ENCODE measurements at places on chromosomes 3 and 15.

DNA sequence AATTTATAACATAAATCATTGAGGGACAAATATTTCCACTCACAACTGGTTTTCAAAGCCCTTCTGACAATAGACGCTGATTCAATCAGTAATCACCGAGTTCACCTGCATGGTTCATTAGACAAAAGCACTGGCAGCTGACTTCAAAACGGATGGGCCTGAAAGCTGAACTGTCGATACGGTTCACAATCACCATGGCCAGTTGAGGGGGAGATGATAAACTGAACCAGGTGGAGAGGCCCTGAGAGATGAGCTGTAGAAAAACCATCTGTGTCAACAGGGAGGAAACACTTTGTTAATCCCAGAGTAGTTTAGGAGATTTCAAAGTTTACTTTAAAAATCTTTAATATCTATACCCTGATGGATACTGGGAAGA, 75.0 kb downstream of the PEX5L start:
- no peak for DNase-seq

DNA sequence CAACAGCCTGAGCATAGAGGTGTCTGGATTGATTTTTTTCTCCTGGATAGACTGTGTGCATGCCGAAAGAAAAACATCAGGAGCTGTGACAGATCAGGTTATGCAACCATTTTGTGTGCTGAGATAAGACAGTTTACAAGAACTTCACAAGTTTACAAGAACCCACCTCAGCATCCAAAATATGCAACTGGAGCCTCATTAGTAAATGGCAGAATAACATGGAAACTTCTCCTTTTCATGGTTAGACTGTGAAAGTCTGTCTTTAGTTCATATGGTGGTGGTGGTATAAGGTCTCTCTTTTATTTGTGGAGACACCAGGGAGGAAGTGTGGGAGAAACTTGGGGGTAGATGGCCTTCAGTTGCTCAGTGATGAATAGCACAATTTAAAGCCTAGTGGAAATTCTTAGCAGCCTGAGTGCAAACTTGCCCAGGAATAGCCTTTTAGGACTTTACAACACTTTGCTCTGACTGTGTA, 3.7 kb upstream of the ZNF609 start:
- DNase-seq, result no peak

GRCh38 chr3:140723576-140723975, 45.7 kb downstream of the TRIM42 start:
- no peak for DNase-seq

GRCh38 chr3:18716101-18716500, 291.0 kb upstream of the SATB1 start:
- DNase-seq, result no peak

DNA sequence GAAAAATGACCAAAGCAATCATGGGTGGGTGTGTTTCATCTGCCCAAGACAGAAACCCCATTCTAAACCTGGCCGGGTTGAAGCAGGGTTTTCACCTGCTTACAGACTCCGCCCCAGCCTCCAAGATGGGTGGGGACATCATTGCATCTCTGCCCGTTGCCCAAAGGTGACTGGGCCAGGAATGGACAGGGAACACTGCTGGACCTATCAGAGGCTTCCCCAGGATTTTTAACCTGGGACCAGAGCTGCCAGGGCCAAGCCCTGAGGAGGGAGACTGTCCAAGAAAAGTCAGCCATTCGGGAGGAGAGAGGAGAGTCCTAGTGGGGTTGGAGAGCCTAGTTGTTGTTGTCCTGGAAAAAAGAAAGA, 109.7 kb upstream of the ALDH1A3 start:
- no peak for DNase-seq

DNA sequence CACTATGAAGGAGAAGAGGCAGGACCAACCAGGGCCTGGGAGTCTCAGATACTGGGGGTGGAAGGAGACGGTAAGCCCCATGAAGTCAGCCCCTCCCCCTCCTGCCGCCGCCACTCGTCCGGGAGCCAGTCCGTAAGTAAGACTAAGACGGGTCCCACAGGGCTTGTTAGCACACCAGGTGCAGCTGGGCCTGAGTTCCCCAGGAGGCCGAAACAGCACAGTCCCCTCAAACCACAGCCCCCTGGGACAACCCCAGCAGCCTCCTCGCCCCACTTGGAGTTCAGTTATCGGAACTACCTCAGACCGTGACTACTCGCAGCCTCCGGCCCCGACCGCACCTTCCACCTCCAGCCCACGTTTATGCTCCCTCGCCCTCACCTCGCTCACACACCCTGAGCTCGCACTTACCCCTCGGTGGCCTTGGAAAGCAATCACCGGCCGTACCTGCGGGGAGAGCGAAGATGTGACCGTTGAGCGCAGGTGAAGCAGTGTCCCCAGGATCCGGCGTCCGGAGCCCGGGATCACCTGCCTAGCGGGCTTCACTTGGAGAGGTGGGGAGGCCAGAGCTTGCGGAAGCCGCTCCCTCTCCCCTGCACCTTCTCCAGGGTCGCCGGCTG, 557 bp downstream of the ELL3 start:
- DNase-seq, result no peak

- DNase-seq, result no peak
Measured at GRCh38 chr3:119880966-119881365, 99.1 kb downstream of the NR1I2 start.

DNA sequence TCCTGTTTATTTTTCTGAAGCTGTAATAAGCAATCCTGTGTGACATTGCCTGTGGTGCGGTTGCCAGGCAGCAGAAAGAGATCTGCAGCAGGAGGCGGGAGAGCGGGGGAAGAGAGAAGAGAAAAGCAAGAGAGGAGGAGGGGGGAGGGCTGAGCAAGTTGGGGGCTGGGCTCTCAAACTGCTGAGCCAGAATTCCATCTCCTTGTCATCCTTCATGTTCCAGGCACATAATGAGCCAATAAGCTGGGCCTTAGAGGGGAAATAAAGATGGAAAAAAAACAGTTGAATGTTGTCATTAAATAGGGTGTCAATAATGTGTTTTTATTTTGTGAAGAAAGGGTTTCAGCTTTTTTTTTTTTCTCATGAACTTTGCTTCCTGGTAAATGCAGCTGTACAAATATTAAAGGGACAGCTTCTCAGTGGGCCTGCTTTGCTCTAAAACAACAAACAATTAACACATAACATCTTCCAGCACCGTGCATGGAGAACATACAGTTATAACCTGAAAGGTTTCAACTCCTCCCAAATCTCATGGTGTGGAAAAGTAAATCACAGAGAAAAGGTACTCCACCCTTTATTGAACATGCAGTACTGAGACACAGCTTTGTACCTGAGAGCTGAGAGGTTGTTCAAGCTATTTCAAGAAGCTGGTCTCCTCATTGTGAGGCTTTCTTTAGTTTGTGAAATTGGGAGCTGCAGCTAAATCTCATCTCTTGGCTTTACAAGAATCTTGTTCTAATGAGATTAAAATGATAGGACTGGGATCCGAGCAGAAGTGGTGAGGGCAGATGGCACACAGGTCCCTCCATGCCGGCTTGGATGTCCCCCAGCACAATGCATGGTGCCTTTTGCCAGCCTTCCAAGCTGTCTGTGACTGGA, 451.1 kb upstream of the KCNMB2 start:
- no peak for DNase-seq

DNA sequence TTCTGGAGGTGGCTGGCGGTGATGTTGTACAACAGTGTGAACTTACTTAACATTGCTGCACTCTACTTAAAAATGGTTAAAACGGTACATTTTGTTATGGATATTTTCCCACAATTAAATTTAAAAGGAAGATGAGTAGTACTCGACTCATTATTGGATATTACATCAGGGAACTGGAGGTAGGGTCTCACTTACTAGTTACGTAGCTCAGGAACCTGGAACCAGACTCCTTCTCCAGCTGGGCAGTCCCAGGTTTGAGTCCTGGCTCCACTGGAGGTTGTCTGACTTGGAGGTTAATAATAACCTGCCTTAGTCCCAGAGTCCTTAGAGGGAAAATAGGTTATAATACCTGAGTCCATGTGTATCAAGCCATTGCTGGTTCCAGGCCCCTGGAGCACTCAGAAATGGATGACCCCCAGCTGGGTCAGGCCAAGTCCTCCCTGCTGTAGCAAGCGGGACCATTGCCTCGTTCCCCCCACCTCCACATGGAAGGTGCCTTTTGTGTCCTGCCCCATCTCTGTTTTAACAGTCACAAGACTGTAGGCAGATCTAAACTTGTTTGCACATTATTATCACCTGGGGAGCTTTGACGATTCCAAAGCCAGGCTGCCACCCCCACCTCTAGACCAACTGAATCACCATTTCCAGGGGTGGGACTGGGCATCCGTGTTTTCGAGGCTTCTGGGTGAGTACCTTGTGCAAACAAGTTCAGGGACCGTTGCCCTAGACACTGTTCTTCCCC, 126.6 kb downstream of the IGF1R start:
- no peak for DNase-seq

DNA sequence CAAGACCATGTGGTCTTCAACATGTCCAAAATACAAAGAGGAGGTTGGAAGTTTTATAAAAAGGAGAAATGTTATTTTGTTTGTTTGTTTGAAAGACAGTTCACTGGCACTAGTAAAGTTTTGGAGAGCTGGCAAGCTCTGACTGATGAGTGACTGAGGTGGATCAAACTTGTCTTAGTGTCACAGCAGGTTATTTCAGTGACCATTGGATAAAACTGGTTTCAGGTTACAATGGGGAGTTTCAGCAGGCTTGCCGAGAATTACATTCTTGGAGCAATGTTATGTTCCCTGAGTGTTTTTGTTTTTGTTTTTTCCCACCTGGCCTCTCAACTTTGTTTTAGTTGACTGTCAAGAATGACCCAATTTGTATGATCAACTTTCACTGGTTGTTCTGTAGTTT, 414.5 kb upstream of the ARHGEF26 start:
- no peak for DNase-seq

GRCh38 chr3:174907628-174908407, 48.7 kb downstream of the NAALADL2 start:
- no peak for DNase-seq

- no peak for DNase-seq
Measured at GRCh38 chr3:65158023-65158422, 470.2 kb upstream of the ADAMTS9 start.

DNA sequence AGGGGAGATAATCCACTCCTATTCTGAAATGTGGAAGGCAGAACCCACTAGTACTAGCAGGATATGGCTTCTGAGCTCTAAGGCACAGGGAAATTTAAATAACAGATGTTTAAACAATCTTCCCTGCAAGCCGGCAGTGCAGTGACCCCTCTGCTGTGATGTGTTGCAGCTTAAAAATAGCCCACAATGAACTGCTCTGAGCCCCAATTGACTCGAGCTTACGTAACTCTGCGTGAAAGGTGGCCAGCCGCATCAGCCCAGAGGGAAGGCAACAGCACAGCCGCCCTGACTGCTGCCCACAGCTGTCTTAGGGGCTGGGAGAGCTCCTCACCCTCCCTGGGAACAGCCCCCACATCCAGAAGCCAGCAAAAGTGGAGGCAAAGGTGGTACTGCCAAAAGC, 12.5 kb upstream of the CAMKV start:
- DNase-seq, result no peak

GRCh38 chr15:90871139-90871715, 2.8 kb downstream of the FURIN start:
- no peak for DNase-seq

DNA sequence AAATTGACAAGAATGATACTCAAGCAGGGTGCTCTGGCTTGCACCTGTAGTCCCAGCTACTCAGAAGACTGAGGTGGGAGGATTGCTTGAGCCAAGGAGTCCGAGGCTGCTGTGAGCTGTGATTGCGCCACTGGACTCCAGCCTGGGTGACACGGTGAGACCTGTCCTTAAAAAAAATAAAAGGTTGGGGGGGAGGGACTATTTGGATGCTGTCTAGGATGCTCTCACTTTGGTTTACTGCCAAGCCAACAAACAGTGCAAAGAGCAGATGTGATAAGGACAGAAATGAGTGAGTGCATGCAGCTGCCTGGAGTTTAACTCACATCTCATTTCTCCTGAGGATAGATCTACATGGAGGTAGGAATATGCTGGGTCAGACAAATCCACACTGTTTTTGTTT, 130.0 kb downstream of the FRMD4B start:
- DNase-seq, result no peak

GRCh38 chr3:142577696-142578328, 721 bp downstream of the ATR start:
- DNase-seq, result no peak

DNA sequence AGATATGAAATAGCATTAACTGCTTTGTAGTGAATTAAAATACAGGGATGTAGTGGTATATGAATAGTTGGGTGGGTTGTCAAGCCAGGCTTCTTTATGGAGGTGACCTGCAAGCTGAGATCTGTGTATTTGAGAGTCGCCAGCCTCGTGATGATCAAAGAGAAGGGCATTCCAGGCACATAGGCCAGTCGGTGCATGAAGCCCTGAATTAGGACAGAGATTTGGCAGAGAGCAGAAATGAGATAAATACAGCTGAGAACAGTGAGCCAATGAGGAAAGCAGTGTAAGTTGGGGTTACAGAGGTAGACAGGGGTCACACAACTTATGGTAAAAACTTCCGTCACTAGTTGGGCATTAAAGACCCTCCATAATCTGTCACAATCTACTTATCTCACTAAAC, 641.9 kb downstream of the OTOL1 start:
- no peak for DNase-seq

GRCh38 chr3:147653367-147653923, 244.3 kb downstream of the ZIC1 start:
- DNase-seq, result no peak

GRCh38 chr3:114194750-114195149, 15.9 kb upstream of the DRD3 start:
- DNase-seq, result no peak

GRCh38 chr3:69324362-69325025, 61.4 kb downstream of the FRMD4B start:
- no peak for DNase-seq

- no peak for DNase-seq
Measured at GRCh38 chr3:123679712-123680386, 95.0 kb upstream of the HACD2 start.

- DNase-seq, result no peak
Measured at GRCh38 chr3:49198161-49198560, 26.8 kb downstream of the KLHDC8B start.

- DNase-seq, result no peak
Measured at GRCh38 chr15:90558171-90558573, 28.4 kb downstream of the CRTC3 start.

- no peak for DNase-seq
Measured at GRCh38 chr3:113783463-113783862, 36.6 kb downstream of the ATP6V1A start.

DNA sequence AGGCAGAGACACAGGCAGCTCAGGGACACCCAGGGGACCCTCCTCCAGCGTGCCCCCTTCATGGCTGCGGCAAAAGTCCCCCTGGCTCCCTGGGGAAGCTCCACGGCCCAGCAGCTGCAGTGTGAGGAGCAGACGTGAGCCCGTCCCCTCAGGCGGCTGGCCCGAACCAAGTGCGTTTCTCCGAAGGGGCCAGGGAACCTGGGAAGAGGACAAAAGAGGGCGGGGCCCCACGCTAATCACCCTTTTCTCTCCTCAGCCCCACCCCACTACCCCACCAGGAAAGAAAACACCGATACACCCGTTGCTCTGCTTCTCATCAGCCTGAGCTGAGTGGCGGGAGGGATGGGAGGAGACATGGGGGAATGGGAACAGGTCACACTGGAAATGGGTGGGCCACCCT, at the start of gene MUC4:
TSS of gene MUC4 (minus strand) at position 174 of the 400 bp plus-strand sequence. CDS start at position 62, 112 bp downstream.
- DNase-seq, result no peak

- no peak for DNase-seq
Measured at GRCh38 chr3:72655131-72655551, 193.1 kb downstream of the SHQ1 start.

- no peak for DNase-seq
Measured at GRCh38 chr15:56568466-56569167, 103.7 kb upstream of the MNS1 start.

All from effector memory CD4-positive, alpha-beta T cell (primary cell).